Epithelial cell of prostate (primary cell): ENCODE measurements at places on chromosomes 13 and 19.

- DNase-seq = no peak
Observed at GRCh38 chr19:2805991-2806649, 13.5 kb upstream of the ZNF554 start.

DNA sequence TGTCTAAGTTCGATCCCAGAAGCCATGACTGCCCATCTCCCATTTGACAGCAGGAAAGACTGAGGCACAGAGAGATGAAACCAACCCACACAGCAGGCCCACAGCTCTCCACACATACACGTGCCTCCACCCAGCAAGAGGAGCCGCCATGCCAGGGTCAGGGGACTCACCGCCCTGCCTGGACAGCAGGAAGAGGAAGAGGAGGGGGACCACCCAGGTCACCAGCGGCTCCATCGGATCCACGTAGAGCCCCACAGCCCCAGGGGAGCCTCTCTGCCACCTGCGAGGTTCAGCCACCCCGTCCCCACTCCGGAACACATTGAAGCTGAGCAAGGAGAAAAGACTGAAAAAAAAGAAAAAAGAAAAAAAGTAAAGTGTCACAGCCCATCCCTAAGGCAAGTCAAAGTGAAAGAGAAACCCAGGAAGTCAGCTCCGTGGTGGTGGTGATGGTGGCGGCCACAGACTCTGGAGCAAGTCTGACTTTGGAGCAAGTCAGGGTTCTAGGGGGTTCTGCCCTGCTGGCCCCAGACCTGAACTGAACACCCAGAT lies at the start of gene IL12RB1:
Gene IL12RB1, minus strand, starts transcription at position 345 of the 549 bp plus-strand sequence. Its CDS starts 111 bp downstream, at position 234.
- no peak for DNase-seq

DNA sequence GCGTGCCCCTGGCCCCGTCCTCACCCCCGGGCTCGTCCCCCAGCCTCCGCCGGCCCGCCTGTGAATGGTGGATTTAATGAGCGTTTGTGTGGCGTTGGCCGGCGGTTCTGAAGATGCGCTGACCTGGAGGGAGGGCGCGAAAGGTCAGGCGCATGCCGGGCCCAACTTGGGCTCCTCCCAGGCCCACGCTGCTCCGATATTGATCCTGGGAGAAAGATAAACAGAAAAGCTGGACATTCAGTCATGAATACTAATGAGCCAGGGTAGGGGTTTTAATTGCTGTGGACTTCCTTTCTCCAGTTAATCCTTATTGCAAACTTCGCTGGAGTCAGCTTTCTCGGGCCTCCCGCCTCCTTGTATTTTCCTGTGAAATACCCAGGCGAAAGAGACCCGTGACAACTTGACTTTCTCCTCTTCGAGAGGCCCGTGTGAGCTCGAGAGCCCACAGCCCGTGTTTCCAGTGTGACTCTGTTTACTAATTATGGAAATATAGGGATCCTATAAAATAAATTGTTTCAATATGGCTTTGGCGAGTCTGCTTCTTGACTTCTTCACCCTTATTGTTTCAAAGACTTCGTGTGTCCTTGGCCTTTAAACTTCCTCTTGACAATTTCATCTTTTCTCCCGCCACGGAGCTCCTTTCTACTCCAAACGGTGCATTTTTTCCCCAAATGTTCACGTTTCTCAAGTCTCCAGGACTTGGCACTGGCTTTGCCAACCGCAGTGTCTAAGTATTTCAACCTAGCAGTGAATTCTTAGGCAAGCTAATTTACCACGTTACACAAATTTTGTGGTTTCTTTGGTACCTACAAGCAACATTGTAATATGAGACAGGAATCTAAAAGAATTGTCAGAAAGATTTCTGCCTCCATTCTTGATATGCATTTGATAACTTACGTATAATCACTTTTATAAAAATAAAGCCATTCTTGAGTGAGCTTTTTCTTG lies 10.5 kb downstream of the ZIC2 start:
- no peak for DNase-seq

DNA sequence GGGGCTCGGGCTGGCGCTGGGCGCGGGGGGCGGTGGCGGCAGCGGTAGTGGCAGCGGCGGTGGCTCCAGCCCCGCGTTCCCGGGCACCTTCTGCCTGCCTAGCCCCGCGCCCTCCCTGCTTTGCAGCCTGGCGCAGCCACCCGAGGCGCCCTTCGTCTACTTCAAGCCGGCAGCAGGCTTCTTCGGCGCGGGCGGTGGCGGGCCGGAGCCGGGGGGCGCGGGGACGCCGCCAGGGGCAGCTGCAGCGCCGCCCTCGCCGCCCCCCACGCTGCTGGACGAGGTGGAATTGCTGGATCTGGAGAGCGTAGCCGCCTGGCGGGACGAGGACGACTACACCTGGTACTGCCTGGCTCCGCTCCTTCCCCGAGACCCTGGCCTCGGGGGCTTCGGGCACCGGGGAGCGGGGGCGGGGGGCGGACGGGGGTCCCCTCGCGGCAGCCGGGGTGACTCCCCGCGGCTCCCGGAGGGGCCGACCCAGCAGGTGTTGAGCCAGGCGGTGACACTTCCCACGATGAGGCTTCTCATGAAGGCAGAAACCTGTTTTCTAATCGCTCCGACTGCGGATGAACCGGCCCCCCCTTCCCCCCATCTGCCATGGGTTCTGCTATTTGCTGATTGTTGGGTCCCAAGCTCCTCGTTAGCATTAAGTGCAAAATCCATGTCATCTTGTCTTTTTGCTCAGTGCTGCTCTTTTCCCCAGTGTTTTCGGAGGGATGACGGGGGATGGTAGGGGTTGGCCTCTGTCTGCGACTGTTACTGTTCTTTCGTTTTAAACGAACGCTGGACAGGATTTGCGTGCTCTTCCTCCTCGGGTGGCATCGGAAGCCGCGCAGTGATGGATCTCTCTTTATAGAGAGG lies 943 bp downstream of the SLAIN1 start:
- no peak for DNase-seq

GRCh38 chr13:91764527-91764926 lies 366.1 kb downstream of the GPC5 start:
- no peak for DNase-seq

- DNase-seq = no peak
Observed at GRCh38 chr13:73730014-73730413, 404.2 kb downstream of the KLF12 start.

GRCh38 chr13:74132152-74132775 lies 1.9 kb downstream of the KLF12 start:
- DNase-seq = no peak

- no peak for DNase-seq
Observed at GRCh38 chr13:78689011-78689410, 30.1 kb upstream of the OBI1 start.

DNA sequence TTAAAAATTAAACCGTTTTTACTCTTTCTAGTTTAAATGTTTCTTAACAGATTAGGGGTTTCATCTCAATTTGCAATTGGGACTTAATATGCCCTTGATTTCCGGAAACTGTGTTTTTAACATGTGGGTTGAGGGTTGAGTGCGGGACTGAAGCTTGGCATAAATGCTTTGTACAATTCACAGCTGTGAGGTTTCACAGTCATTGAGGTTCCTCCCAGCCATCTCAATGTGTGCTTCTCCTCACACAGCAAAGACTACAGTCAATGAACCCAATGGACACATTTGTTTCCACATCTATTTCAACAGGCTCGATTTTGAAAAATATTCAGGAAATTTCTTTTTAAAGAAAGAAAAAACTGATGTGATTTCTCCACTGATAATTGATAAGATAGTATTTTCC lies 328.6 kb downstream of the TBC1D4 start:
- DNase-seq = no peak

- DNase-seq = peak; percentile 61
Observed at GRCh38 chr19:18831524-18832305, at the start of gene UPF1. Gene UPF1, plus strand, starts transcription at chr19:18831959. Its CDS starts 251 bp downstream, at chr19:18832210.

GRCh38 chr19:15305582-15306334 lies 26.6 kb downstream of the BRD4 start:
- no peak for DNase-seq

- no peak for DNase-seq
Observed at GRCh38 chr13:33740134-33740538, 77.8 kb upstream of the RFC3 start.

GRCh38 chr13:95197548-95197947 lies 103.7 kb downstream of the ABCC4 start:
- no peak for DNase-seq

GRCh38 chr19:35044317-35045117 lies 3.0 kb downstream of the HPN start:
- DNase-seq = no peak

DNA sequence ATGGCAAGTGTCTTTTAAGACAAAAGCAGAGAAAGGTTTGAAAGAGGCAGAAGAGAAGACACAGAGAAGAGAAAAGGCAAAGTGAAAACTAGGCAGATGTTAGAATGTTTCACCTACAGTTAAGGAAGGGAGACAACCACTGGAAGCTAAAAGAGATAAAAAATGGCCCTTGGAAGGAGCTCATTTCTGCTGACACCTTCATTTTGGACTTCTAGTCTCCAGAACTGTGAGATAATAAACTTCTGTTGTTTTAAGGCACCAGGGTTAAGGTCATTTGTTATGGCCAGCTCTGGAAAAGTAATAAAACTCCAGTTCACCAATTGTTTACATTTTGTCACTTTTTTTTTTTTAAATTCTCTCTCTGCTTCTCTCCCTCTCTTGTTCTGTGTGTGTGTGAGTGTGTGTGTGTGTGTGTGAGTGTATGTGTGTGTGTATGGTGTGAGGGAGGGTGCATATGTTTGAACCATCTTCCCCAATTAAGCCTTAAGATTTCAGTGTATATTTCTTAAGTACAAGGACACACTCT lies 374.6 kb downstream of the DACH1 start:
- no peak for DNase-seq

- DNase-seq = no peak
Observed at GRCh38 chr13:35954207-35954560, 177.0 kb downstream of the DCLK1 start.

GRCh38 chr13:36154567-36155291 lies 23.5 kb upstream of the DCLK1 start:
- no peak for DNase-seq

- DNase-seq = peak; percentile 34
Observed at GRCh38 chr19:18772620-18773587, 18.2 kb downstream of the COMP start.

DNA sequence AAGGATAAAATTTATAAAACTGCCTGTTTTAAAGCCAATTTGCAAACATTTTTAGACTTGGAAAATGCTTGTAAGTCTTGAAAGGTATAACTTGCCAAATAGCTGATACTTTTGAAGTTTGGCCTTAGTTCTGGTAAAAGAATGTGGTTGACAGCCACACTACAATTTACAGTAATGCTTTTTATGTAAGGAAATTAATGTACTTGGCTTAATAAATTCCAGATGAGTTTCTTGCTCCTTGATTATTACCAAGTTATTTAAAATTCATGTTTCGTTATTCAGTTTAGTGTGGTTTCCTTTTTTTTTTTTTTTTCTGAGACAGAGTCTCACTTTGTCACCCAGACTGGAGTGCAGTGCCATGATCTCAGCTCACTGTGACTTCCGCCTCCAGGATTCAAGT lies 14.9 kb downstream of the LMO7 start:
- no peak for DNase-seq

GRCh38 chr19:45780146-45780447 lies 2.2 kb downstream of the DMPK start:
- DNase-seq = no peak

GRCh38 chr13:44120043-44120442 lies 240.3 kb downstream of the LACC1 start:
- no peak for DNase-seq

GRCh38 chr13:89740994-89741685 lies 1606.3 kb upstream of the MIR17HG start:
- no peak for DNase-seq

- DNase-seq = no peak
Observed at GRCh38 chr13:114149774-114150740, 17.6 kb upstream of the RASA3 start.

DNA sequence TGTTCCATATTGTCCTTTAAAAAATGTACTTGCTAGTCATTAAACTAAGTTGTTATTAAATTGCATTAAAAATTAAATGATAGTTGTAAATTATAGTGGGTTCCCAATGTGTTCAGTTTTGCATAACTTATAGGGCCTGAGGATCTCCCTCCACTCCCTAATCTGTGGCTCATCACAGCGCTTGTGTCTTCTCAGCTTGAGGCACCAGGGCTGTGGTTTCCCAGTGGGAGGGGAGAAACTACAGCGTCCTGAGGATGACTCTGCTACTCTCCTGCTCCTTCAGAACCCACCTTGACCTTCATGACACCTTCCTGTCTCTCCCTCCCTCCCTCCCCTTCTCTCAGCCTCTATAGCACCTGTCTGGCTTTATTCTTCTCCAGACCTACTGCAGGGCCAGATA lies 1.4 kb downstream of the SGCG start:
- no peak for DNase-seq

GRCh38 chr19:42386974-42387707 lies 3.0 kb downstream of the CNFN start:
- peak; percentile 33 for DNase-seq

DNA sequence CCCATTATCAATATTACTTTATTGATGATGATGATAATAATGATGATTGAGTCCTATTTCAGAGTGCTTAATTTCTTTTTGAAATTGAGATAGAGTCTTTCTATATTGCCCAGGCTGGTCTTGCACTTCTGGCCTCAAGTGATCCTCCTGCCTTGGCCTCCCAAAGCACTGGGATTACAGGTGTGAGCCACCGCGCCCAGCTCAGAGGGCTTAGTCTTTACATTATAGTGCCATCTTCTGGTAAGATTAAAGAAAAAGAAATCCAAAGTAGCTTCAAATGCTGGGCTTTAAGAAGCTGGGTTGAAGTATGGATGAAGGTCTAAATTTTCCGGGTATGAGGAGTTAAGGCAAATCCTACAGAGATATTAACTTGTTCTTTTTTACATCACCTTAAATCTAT lies 3.4 kb upstream of the ZNF333 start:
- no peak for DNase-seq

DNA sequence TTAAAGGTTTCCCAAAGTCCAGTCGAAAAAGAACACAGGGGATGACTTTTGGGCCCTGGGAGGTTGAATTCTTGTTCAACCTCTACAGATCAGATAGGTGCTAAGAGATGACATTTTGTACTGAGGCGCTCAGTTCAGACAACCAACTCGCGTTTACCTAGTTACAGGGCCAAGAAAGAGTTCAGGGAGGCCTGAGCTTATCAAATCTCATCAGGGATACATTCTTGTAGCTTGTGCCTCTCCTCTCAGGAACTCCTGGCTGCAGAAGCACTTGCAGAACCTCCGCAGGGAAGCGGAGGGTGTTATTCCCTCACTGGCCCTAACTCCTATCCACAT lies 825 bp downstream of the ZNF776 start:
- DNase-seq = no peak

DNA sequence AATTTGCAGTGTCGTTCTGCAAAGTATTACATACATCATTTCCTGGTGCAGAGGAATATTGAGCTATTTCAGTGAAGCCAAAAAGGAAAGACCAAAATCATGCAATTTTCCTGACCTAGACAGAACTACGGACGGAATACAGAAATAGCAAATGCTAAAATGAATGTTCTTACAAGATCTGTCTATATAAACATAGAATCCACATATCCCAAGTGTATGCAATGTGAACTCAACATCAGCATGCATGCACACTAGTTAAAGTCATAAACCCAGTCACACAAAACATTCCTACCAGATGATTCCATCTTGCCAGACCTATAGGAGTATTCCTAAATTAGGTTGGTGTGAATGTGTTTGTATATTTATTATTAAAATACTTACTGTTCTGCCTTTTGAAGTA lies 383.7 kb upstream of the ZNF507 start:
- no peak for DNase-seq

- DNase-seq = no peak
Observed at GRCh38 chr19:28971513-28971912, 241.4 kb downstream of the UQCRFS1 start.

GRCh38 chr19:1567116-1567847 lies 843 bp downstream of the MEX3D start:
- DNase-seq = no peak
